Cardiac muscle cell (in vitro differentiated cells and primary cell): ENCODE measurements at places on chromosomes 3 and 15. TPM values are rescaled to one million over a fixed set of nuclear protein-coding genes. Genes with fewer than 3 reads are reported as not detected.

ELL3 gene
- 4.6 TPM in 1 of 2 replicates, not detected in the other for polyA plus RNA-seq

TUSC7 gene
- polyA plus RNA-seq = 1.9 TPM in 1 of 2 replicates, not detected in the other

MYH15 gene
- 0.55 TPM in 1 of 2 replicates, not detected in the other for polyA plus RNA-seq

SOX2 gene
- polyA plus RNA-seq = not detected in 2 replicates

CPEB1 gene
- 0.86 and 2.3 TPM in 2 replicates for polyA plus RNA-seq

RPL4 gene
- 833 and 906 TPM in 2 replicates for polyA plus RNA-seq

ANKRD63 gene
- 13.7 and 45.7 TPM in 2 replicates for polyA plus RNA-seq

DPPA2 gene
- polyA plus RNA-seq = not detected in 2 replicates

TMPRSS7 gene
- not detected in 2 replicates for polyA plus RNA-seq
